Stimulated activated CD4-positive, alpha-beta T cell treated with anti-CD3 and anti-CD28 coated beads, Interleukin-2, amount 100 ng/mL, for 24 hours (primary cell): ENCODE measurements at places on chromosomes 3 and 15.

DNA sequence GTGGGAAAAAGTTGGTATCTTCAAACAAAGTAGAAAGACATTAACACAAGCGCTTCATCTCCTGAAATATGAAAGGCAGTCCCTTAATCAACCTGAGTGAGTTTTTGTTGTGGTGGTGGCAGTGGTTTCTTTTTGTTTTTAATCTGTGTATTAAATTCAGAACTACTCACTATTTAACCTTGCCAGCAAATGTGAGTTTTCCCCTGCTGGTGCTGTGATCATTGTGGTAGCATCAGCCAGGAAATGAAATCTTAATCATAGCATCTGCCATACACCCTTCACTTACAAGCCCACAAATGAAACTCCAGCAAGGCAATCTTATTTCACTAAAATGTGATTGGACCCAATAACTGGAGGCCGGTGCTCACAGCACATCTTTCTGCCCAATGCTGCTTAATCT lies 229.7 kb downstream of the SHOX2 start:
- DNase-seq, result no peak

- no peak for DNase-seq
These were observed 68.7 kb downstream of the SMAD6 start for GRCh38 chr15:66770518-66771350.

- no peak for DNase-seq
These were observed 123.1 kb upstream of the STRIT1 start for GRCh38 chr3:155416500-155417118.

- DNase-seq, result no peak
These were observed 47.6 kb upstream of the SEC13 start for GRCh38 chr3:10368512-10368911.

DNA sequence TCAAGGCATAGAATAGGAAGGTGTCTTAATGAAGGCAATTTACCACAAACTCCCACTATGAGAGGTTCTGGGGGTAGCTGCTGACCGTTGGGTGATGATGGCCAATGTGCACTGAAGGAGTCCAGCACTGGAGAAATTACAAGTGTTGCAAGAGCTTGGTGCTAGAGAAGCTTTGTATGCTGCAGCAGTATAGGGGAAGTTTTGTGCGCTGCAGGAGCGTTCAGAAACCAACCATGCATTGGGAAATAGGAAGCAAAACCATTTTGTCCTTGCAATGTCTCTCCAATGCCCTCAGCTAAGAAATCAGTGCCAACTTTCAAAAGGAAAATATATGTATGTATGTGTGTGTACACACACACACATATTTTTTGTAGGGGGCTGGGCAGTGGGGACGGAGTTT lies 441.6 kb upstream of the NAALADL2 start:
- no peak for DNase-seq

- no peak for DNase-seq
These were observed 109.2 kb downstream of the CD47 start for GRCh38 chr3:107981471-107982111.

DNA sequence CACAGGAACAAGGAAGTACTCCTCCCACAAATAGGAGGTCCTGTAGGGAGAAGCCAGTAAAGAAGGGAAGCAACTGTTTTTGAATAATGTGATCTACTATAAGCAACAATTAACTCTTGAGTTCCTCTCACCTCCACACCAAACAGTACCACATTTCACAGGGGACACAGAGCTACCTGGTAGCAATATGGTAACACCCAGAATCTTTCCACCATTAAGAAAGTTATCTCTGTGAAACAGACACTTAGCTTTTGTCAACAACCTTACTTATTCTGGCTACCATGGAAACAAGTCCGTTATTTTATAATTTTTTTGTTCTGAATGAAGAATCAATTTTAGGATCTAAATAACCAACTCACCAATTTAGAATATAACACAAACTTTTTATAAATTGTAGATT lies 49.5 kb downstream of the TBL1XR1 start:
- DNase-seq, result no peak

DNA sequence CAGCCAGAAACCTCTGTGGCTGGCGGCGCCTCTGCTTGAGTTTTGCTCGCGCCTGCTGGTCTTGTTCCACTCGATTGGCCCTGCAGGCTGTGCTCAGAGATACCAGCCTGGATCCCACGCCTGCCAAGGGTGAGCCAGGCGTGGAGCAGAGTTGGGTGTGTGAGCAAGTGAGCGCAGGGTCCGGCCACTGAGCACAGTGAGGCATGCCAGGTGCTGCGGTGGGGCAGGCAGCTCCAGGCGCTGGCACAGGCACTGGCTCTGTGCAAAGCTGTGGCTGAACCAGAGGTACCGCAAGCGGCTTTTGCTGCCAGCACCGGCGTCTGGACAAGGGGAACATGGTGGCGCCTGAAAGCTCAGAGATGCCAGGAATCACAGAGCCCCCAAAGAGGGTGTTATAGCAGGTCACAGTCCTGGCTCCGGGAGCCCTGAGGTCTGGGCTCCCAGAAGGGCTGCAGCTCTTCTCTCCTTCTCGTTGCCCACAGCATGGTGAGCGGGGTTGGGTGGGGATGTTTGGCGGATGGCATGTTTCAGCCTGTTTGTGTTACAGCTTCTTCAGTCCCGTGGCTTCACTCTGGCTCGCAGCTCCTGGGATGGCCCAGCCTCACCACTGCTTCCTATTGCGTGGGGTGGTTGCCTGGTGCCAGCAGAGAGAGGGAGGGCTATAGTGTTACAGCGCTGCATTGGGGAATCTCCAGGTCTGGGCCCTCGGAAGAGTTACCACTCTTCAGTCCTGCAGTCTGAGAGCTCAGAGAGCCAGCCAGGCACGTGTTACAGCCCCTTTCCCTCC lies 73.9 kb downstream of the NR1D2 start:
- DNase-seq, result no peak
